WTC11 (cell line): ENCODE measurements at places on chromosomes 13 and 19.

DNA sequence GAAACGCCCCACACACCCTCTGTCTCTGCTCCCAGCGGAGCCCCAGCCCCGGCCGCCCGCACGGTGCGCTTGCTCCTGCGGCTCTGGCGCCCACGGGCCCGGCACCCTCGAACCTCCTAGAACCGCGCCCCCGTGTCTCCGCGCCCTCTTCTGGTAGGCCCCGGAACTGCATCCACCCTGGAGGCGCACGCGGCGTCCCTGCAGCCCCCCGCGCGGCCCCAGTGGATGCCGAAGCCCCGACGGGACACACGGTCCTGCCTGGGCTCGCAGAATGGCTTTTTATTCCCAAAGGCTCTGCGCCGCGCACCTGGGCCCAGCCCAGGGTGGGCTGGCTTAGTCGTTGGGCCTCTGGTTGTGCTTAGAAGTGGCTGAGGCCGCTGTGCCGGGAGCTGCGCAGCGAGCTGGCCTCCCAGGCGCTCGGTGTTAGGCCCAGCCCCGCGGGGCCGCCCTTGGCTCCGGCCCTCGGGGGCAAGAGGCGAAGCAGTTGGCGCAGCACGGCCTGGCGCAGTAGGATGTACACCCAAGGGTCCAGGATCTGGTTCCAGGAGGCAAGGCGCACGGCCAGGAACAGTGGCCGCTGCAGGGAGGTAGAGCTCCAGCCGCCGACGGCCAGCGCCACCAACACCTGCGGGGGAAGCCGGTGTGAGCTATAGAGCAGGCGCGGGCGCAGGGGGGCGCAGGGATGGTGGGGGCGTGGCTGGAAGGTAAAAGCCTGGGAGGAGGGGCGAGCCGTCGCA, 2.8 kb downstream of the PTGER1 start:
- peak; percentile 91 for DNase-seq
- no peak overlapping the region for H3K27ac ChIP-seq
- peaks cover 14% of the 10 kb centered on the region for H3K36me3 ChIP-seq

GRCh38 chr13:23460309-23460708, 26.8 kb upstream of the SACS start:
- no peaks in the 10 kb centered on the region for H3K36me3 ChIP-seq
- no peak for DNase-seq
- H3K27ac ChIP-seq, result no peak overlapping the region
- H3K4me1 ChIP-seq, result peaks cover 7% of the 10 kb centered on the region
- peaks cover 16% of the 10 kb centered on the region for H3K27me3 ChIP-seq

- no peak overlapping the region for H3K4me3 ChIP-seq
- H3K27ac ChIP-seq, result no peak overlapping the region
- peaks cover 43% of the 10 kb centered on the region for H3K36me3 ChIP-seq
- peaks cover 9% of the 10 kb centered on the region for H3K27me3 ChIP-seq
- DNase-seq, result no peak
- no peaks in the 10 kb centered on the region for H3K4me1 ChIP-seq
These were observed 210.3 kb downstream of the SUCLA2 start for GRCh38 chr13:47790755-47791154.

DNA sequence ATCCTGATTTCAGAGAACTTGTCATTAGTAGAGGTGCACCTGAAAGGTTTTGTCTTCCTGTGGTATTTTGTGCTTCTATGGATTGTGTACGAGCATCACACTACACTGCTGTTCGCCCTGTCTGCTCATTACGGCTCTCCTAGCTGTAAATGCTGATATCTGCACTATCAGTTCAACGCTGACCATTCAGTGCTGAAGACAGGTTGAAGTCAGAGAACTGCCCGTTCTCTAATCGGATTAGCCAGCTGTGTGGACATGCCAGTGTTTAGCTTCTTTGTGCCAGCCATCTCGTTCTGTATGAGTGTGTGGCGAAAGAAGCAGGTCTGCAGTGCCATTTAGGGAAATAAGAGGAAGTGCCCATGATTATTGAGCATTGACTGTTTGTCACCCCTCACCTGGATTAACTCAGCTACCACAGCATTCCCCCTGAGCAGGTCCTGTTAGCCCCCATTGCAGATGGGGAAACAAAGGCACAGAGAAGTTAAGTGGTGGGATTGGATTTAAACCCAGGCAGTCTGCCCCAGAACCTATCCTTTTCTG, 21.6 kb upstream of the C1QTNF9 start:
- H3K36me3 ChIP-seq, result peaks cover 24% of the 10 kb centered on the region
- no peak overlapping the region for H3K27ac ChIP-seq
- no peaks in the 10 kb centered on the region for H3K27me3 ChIP-seq
- no peaks in the 10 kb centered on the region for H3K4me1 ChIP-seq
- no peak overlapping the region for H3K4me3 ChIP-seq

DNA sequence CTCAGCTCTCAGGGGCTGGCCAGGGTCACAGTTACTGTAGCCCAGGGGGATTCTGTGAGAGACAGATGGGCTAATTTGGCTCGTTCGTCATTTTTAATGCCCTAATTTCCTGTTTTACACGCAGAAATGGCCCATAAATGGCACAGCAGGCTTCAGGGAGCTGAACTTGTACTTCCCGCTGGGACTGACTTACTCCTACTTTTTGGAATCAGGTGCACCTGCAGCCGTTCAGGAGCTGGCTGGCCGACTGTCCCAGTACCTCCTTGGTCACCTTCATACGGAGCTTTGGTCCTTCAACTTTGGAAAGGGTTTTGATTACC, 62.4 kb upstream of the URI1 start:
- H3K27ac ChIP-seq, result no peak overlapping the region
- peaks cover 14% of the 10 kb centered on the region for H3K4me1 ChIP-seq
- no peak overlapping the region for H3K4me3 ChIP-seq
- H3K36me3 ChIP-seq, result no peaks in the 10 kb centered on the region

DNA sequence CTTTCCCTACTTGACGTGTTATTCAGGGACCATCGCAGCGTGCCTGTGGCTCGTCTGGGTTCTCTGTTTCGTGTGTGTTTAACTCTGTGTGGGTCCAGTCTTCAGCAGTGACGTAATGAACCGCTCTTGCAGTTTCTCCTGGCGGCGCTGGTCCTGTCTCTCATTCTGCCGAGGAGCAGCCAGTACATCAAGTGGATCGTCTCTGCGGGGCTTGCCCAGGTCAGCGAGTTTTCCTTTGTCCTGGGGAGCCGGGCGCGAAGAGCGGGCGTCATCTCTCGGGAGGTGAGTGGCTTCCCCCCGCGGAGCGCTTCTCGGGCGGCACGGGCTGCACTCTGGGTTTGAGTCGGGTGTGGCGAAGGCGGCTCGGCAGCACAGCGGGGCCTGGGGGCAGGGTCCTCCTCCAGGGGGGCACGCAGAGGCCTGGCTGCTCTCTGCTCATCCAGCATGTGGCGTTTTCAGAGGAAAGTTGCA, 36.3 kb upstream of the TFDP1 start:
- no peaks in the 10 kb centered on the region for H3K27me3 ChIP-seq
- H3K36me3 ChIP-seq, result peaks cover 9% of the 10 kb centered on the region; the same call in 1 of the 2 replicates
- H3K27ac ChIP-seq, result peak overlapping the region; percentile 54
- peaks cover 9% of the 10 kb centered on the region for H3K4me1 ChIP-seq
- H3K4me3 ChIP-seq, result no peak overlapping the region

DNA sequence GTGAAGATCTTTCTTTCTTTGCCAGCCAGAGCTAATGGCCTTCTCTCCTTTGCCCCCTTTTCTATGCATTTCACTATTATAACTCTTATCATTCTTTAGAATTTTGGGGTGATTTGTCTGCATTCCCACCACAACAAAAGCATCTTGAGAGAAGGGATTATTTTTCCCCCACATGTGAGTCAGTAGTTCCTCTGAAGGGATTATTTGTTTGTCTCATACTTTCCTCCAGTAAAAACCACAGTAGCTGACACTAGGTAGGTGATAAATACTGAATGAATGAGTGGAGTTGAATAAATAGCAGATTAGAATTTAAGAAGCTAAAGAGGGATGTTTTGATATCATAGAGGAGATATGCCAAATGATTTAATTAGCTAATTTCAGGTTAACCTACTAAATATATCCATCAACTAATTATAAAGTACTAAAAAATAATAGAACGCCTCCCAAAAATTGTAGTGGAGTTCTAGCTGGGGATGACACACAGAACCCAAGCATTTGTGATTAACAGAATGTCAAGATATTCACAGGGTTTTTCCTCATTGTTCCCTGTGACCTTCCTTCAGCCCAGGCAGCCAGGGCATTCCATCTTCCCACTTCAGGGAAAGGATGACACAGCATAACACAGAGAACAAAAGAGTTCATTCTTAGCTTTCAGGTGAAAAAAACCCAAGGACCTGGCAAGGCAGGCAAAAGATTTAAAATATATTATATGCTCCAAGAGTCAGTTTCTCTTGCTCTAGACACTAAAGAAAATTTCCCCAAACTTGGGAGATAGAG, 3.5 kb upstream of the TBC1D4 start:
- no peak for DNase-seq
- H3K36me3 ChIP-seq, result no peaks in the 10 kb centered on the region
- no peaks in the 10 kb centered on the region for H3K27me3 ChIP-seq
- H3K4me3 ChIP-seq, result no peak overlapping the region
- H3K4me1 ChIP-seq, result peaks cover 22% of the 10 kb centered on the region
- no peak overlapping the region for H3K27ac ChIP-seq

DNA sequence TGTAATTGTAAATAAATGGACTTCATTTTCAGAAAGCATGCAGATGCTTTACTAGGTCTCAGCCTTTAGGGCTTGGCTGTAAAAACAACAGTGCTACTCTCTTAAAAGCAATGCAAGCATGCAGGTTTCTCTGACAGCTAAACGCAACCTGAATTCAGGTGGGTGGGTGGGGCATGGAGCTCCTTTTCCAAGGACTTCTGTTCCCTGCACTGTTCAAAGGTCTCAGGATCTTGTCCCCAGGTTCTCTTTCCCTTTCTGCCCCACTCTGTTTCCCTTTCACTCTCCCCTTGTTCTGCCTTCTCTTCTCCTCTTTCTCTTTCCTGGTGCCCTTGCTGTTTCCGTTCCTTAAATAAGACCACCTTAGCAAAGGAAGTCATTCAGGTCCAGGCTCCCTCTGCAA, 1527.5 kb upstream of the SLC10A2 start:
- H3K27me3 ChIP-seq, result no peaks in the 10 kb centered on the region
- peaks cover 13% of the 10 kb centered on the region; the same call in 1 of the 2 replicates for H3K4me1 ChIP-seq
- H3K4me3 ChIP-seq, result no peak overlapping the region
- H3K27ac ChIP-seq, result no peak overlapping the region

DNA sequence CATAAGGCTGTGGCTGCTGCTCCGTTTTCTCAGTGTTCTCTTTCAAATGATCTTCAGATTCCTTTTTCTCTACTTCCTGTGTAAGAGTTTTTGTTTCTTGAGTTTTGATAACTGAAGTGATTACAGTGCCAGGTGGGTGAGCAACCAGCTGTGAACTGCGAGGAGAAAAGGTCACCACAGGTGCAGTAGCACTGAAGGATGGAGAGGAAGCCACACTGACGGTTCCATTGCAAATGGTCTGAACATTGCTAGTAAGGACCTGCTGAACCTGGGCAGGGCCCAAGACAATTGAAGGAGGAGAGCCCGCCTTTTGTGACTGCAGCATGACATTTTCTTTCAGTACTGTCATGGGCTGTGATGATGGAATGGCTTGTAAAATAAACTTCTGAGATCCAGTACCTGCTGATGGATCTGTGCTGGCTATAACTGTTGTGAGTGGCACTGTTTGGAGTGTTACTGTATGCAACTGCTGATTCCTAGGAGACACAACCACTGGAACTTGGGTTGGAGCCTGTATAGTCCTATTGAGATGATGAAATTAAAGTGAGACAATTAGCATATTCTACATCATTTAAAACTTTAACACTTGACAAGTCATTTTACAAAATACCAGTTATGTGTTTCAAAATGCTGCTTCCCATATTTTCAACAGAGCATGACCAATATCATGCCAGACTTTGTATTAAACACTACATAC, 85.5 kb downstream of the ELF1 start:
- no peak overlapping the region for H3K27ac ChIP-seq
- no peak overlapping the region for H3K4me3 ChIP-seq
- H3K36me3 ChIP-seq, result peaks cover 2% of the 10 kb centered on the region; the same call in 1 of the 2 replicates
- no peak for DNase-seq
- no peaks in the 10 kb centered on the region for H3K27me3 ChIP-seq

DNA sequence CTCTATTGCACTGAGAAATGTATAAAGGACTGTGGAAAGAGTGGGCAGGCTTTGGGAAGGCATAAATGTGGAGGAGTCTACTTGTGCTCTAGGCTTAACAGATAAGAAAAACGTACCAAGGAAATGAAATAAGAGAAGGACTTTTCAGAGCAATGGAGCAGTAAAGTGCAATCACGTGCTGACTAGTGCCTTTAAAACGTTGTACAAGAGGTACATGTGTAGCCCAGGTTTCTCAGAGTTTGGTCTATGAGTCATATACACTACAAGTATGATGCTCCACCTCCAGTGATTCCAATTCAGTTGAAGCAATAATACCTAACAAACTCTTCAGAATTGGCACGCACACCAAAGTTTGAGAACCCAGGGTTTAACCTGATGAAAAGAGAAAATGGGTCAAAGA, 13.4 kb upstream of the FNDC3A start:
- H3K27ac ChIP-seq, result no peak overlapping the region
- H3K27me3 ChIP-seq, result no peaks in the 10 kb centered on the region
- DNase-seq, result no peak
- peaks cover 3% of the 10 kb centered on the region; the same call in 1 of the 2 replicates for H3K4me1 ChIP-seq
- no peaks in the 10 kb centered on the region for H3K36me3 ChIP-seq

DNA sequence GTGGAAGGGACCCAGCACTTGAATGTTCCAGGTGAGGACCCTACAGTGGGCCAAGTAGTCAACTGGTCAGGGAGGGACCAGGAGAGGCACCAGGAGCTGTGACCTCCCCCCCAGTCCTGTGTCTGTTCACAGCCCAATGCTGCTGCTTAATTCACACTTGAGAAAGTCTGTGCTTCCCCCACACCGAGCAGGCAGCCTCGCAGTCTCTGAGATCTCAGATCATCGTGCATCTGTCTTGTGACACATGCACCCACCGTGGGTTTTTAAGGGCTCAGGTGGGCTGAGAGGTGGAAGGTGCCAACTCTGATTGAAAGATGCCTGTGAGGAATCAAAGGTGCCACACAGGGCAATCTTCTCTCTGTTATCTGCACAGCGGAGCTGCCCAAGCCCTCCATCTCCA, 6.2 kb downstream of the CEACAM5 start:
- no peak for DNase-seq
- no peaks in the 10 kb centered on the region for H3K36me3 ChIP-seq
- no peaks in the 10 kb centered on the region for H3K4me1 ChIP-seq
- H3K4me3 ChIP-seq, result no peak overlapping the region
- no peak overlapping the region for H3K27ac ChIP-seq
- H3K27me3 ChIP-seq, result peaks cover 30% of the 10 kb centered on the region

DNA sequence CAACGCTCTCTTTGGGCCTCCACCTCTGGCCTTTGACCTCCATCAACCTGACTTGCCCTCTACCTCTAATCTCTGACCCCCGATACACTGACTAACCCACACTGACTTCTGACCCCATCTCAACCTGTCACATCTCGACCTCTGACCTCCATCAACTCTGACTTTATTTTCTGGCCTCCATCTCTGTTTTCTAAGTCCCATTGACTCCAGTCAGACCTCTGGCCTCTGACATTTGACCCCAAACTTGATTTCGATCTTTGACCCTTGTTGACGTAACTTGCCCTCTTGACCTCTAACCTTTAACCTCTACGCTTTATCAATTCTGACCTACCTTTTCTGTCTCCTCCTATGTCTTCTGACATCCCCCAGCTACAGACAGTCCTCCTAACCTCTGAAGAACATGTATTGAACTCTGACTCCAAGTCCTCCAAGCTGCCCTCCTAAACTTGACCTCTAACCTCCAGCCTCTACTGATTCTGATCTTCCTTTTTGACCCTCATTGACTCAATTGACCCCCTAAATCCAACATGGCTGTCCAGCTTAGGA, 780 bp downstream of the ACP4 start:
- no peak for DNase-seq
- peaks cover 31% of the 10 kb centered on the region for H3K27me3 ChIP-seq
- no peak overlapping the region for H3K4me3 ChIP-seq
- no peaks in the 10 kb centered on the region for H3K36me3 ChIP-seq

- H3K27me3 ChIP-seq, result no peaks in the 10 kb centered on the region
- no peak overlapping the region for H3K27ac ChIP-seq
- H3K4me3 ChIP-seq, result no peak overlapping the region
- peaks cover 6% of the 10 kb centered on the region for H3K4me1 ChIP-seq
- DNase-seq, result no peak
These were observed 115.9 kb upstream of the PCDH20 start for GRCh38 chr13:61531383-61532065.
